ENCODE measurements at places on chromosomes 5 and 9.

- no peak for DNase-seq
Measured at GRCh38 chr5:10118150-10118549, 131.5 kb downstream of the ATPSCKMT start.

GRCh38 chr9:4308482-4308881, 8.6 kb upstream of the GLIS3 start:
- no peak for DNase-seq

GRCh38 chr5:123511290-123511647, 708 bp upstream of the CSNK1G3 start:
- no peak for DNase-seq

- no peak for DNase-seq
Measured at GRCh38 chr5:58934629-58935097, 351.8 kb downstream of the RAB3C start.

- DNase-seq, result no peak
Measured at GRCh38 chr5:42596817-42597216, 159.8 kb upstream of the CCDC152 start.

DNA sequence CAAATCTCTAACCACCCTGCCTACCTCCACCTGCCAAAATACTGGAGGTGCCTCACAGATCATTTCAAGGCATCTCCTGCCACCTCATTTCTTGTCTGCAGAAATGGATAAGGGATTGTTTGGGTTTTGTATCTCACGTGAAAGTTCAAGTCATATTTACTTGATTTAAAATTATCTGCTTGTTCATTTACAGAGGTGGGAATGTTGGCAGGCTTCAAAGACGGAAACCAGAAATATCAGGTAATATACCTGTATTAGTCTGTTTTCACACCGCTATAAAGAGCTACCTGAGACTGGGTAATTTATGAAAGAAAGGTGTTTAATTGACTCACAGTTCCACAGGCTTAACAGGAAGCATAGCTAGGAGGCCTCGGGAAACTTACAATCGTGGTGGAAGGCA, 85.4 kb downstream of the CAAP1 start:
- DNase-seq, result no peak

- DNase-seq, result no peak
Measured at GRCh38 chr5:149062371-149063016, 368 bp downstream of the SH3TC2 start.

GRCh38 chr5:150781706-150782614, 3.4 kb downstream of the SMIM3 start:
- no peak for DNase-seq

DNA sequence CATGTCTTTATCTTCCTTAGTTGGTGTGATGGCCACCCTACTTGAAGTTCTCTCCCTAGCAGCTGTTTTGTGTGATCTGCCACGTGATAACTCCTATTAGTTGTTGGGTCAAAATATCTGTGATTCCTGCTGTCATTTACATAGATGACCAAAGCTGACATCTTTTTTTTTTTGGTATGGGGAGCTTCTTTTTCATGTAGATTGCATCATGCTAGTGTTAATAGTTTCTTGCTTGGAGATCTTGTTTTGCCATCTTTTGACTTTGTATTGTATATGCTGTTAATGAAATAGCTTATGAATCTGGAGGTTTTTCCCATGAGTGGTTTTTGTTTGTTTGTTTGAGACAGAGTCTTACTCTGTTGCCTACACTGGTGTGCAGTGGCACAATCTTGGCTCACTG, 243.8 kb downstream of the KDM4C start:
- no peak for DNase-seq

DNA sequence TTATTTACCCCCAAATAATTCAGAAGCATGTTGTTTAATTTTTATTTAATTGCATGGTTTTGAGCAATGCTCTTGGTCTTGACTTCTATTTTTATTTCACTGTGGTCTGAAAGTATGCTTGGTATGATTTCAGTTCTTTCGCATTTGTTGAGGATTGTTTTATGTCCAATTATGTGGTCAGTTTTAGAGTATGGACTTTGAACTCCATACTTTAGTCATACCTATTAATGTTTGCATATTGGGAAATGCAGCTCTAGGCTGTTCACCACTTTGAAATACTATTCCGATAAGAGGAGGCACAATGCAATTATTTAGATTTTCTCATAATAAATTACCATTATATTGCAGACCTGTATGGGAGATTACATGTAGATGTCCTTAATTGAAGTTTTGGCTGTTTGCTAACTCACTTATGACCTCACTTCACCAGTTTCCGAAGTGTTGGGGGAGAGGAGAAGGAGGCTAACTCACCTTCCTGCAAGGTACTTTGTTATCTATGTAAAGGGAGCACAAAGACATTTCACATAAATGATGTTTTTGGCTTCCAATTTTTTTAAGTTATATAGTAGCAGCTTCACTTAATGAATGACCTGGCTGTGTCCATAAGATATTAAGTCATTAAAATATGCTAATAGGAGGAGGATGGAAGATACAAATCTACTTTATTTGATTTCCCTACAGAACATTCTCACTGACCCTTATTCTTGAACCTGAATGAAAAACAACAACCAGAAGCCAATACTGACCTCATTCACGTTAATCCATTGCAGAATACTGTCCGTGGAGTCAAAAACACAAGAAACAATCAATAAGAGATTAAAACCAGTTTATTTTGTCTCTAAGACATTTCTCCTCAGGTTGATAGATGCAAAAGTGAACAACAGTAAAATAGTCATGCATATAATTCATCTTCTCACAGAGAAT, 970.3 kb upstream of the ARRDC3 start:
- DNase-seq, result no peak

DNA sequence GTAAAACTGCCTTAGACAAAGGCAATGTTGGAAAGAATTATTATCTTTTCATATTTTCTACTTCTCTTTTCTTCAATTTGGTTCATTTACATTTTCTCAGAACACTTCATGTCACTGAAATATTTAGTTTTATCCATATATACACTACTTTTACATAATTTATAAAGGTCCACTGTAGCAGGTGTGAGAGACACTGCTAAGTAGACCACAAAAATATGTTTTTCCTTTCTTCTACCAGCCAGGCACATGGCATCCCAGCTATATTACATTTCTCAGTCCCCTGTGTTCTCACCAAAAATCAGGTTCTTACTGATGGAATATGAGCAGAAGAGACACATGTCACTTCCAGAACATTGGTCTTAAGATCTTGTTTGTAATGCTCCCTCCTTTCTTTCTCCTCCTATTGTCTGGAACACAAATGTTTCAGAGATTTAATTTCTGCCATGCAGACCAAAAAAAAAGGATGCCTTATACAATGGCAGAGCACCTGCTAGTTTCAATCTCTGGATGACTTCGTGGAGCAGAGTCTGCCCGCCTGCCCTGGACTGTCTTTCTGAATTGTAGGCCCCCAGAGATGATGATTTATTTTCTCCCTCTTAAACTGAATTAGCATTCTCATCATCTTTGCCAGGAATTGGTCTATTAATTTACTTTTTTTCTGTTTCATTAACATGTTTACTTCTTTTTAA, 125.4 kb upstream of the ACOT12 start:
- DNase-seq, result no peak
